ENCODE measurements at places on chromosomes 7 and 10.

DNA sequence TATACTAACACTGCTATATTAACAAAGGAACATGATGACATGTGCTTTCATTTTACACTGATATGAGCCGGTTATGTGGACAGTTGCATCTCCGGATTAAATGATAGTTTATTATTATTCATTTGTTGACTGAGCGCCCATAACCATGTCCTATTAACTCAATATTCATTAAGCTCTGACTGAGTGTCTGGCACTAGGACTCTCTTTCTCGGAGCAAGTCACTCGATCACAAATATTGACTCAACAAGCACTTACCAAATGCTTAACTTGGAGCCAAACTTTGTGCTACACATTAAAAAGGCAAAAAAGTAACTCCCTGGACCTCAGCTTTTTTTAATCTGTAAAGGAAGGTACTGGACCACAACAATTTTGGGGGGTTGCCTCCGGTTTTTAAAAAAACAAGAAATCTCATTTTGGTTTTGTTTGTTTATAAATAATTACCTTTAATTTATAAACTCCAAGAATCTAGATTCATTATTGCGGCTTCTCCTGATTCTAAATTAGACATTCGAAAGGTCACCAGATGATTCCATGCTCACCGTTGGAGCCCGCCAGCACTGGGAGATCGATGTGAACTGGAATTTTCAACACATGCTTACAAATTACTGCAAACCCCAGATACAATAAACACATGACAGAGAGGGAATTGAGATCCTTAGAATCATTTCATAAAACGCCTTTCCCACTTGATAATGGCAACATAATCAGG is 8.9 kb upstream of the LYZL1 start:
- DNase-seq: no peak

GRCh38 chr10:132738454-132739224 is 47.3 kb downstream of the NKX6-2 start:
- DNase-seq: no peak

DNA sequence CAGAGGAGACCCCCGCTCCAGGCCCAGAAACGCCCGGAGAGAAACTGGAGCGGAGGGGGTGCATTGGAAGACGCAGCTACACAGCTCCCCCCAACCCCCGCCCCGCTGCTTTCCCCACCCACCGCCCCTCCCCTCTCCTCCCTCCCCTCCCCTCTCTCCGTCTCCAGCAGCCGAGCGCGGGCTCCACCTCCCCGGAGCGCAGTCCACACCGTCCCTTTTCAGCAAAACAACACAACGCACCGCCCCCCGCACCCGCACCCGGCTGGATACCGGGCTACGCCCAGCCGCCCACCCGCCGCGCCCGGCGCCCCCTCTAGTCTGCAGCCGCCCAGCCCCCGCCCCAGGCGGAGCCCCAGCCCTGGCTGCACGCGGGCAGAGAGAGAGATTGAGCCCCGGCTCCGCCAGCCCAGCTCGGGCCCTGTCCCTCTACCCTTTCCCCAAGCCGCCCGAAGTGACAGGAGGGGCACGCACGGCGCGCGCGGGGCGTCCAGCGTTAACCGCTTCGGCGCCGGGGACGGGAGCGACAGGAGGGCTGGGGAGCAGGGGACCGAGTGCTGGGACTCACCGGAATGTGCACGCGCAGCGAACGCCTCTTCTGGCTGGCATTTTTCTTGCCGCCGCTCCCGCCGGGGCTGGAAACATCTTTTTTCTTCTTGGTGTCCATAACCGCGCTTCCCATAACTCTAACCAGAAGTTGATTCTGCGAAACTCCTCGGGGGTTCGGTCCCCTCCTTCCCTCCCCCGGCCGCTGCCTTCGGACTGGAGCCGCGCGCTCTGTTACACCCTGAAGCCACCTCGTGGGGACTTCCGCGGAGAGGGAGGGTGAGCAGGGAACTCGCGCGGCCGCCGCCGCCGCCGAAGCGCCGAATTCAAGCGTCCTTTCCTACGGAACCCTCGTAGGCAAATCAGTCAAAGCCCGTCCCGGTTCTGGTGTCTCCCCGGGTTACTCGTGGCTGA is 695 bp downstream of the PRKAG2 start:
- peak; percentile 53 for DNase-seq

DNA sequence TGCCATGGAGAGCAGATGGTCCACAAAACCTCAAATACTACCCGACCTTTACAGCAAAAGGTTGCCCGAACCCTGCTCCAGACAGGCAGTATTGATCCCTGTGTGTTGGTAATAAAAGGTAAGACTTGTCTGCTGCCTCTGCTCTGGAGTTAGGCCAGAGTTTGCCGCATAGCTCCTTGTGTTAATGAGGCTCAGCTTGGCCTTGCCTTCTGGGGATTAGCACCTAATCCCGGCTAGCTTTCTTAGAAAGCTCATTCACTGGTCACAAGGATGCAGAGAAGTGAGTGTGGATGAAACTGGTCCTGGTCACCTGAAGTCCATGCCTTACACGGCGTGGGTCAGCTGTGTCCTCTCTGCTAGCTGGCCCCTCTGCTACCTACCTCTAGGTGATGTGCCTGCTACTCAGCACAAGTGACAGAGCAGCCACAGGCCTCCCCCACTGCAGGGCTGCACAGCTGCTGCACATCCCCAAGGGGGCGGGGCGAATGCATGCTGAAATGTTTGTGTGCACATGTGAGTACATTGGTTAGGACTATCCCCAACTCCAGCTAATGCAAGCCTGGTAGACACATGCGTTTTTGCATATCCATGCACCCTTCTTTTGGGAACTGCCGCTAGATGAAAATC is 31.7 kb upstream of the SYPL1 start:
- DNase-seq: no peak

GRCh38 chr10:30188101-30188500 is 128.7 kb upstream of the JCAD start:
- no peak for DNase-seq

DNA sequence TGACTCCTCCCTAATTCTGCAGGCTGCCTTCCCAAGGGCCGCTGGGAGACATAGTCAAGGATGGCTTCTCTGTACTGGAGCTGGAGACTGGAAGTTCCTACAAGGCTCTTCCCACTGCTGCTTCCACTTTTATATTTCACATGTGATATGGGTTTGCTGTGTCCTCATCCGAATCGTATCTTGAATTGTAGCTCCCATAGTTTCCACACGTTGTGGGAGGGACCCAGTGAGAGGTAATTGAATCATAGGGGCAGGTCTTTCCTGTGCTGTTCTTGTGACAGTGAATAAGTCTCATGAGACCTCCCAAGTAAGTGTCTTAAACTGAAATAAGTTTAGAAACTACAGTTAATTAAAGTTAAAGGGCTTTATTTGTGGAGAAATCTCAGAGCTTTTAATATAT is 47.0 kb upstream of the BICC1 start:
- no peak for DNase-seq

- no peak for DNase-seq
Observed at GRCh38 chr10:4693967-4694366, 132.0 kb upstream of the AKR1E2 start.

- DNase-seq: no peak
Observed at GRCh38 chr10:86708783-86709380, 40.6 kb downstream of the LDB3 start.

DNA sequence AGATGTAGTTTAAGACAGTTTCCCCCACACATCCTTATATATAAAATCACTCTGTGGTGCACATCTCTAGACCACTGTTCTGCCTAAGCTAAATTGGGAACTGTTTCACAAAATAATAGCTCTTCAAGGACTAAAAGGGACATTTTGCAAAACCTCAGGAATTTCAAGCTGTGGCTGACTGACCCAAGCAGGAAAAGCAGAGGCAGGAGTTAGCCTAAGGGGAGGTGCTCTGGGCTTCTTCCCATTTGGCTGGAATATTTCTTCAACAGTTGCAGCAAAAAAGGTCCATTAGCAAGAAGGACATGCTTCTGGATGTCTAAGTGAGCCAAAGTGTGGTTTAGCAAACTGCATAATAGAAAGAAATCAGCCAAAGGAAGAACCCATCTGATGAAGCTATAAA is 551.2 kb upstream of the ANKRD30A start:
- no peak for DNase-seq

- DNase-seq: no peak
Observed at GRCh38 chr7:146764458-146764857, 647.9 kb downstream of the CNTNAP2 start.

- DNase-seq: no peak
Observed at GRCh38 chr7:33562996-33563395, 342.3 kb upstream of the BMPER start.

DNA sequence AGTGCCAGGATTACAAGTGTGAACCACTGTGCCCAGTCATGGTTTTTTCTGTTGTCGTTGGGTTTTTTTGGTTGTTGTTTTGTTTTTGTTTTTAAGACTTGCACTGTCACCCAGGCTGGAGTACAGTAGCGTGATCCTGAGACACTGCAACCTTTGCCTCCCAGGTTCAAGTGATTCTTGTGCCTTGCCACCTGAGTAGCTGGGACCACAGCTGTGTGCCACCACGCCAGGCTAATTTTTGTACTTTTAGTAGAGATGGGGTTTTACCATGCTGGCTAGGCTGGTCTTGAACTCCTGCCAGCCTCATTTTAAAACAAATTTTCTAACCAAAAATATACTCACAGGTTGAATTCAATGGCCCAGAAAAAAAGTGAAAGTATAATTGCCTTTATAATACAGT is 174.1 kb downstream of the AHR start:
- no peak for DNase-seq

GRCh38 chr7:140009735-140010134 is 53.0 kb downstream of the PARP12 start:
- no peak for DNase-seq

GRCh38 chr10:130923596-130923995 is 387.9 kb downstream of the TCERG1L start:
- DNase-seq: no peak

- DNase-seq: no peak
Observed at GRCh38 chr10:114389426-114389825, 14.9 kb downstream of the AFAP1L2 start.

DNA sequence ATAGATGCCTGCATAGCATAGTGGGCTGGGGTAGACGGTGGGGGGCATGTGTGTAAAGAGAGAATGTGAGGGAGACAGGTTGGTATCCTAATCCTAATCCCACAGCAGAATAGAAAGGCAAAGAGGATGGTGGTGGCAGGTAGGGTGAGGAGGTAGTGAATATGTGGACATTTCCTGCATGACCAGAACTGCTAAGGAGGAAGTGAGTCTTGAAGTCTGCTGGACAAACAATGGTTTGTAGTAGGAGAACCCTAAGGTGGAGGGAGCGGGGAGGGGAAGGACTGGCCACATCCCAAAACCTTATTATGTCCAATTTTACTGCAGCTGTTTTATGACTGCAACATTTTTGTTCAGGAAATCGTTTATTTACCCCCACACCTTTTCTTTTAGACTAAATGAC is 279.7 kb downstream of the AUTS2 start:
- DNase-seq: no peak

- DNase-seq: no peak
Observed at GRCh38 chr10:126632705-126633104, 37.8 kb downstream of the C10orf90 start.

- no peak for DNase-seq
Observed at GRCh38 chr10:22681783-22682183, 32.6 kb downstream of the PIP4K2A start.
